ENCODE measurements at places on chromosomes 3 and 15.

DNA sequence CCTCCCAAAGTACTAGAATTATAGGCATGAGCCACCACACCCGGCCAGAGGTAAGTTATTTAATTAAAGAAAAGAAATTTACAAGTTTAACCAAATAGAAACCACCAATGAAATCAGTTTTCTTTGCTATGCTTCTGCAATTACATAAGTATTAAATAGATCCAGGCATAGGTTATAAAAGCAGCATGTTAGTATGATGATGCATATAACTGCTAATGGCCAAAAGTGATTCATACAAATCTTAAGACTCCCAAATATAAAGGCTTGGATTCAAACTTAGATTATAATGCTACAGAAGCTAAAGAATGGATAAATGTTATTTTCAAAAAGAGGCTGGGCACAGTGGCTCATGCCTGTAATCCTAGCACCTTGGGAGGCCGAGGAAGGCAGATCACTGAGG, 32.8 kb upstream of the HDC start:
- no peak for DNase-seq

GRCh38 chr3:191415566-191415965, 45.4 kb upstream of the PYDC2 start:
- no peak for DNase-seq

DNA sequence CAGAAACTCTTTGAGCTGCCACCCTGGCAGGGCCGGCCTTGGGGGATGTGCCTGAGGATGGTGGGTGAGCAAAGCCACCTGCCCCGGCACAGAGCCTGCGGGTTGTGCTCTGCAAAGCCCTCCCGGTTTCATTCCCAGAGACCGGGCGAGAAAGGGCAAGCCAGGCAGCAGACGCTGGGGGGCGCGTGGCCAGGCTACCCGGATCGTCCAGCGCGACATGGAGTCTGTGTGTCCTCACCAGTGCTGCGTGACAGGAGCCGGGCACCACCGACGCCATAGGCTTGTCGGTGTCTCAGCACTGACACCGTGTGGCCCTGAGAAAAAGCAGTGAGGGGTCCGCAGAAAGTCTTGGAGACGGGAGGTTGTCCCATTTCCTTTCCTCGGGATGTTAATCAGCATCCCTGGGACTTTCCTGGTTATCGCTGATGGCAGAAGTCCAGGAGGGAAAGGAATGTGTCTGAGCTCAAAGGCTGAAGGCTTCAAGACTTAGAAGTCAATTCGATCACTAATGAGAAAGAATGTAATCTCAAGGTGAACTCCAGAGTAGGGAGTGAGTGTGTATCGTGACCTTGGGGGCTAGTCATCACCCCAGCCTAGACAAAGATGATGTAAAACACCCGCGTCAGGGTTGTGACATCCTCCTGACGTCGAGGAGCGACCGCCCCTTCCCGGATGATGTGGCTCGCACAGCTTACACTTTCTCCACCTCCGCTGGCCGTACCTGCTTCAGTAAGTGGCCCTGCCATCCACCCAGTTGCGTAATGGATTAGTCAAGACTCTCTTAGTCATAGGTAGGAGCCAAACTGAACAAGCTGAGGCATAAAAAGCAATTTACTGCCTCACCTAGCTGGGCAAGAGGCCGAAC, 36.3 kb upstream of the PLA2G4E start:
- DNase-seq, result peak; percentile 55

GRCh38 chr3:197749601-197750395, at the start of gene FYTTD1:
Gene FYTTD1 (plus strand): TSS chr3:197749883. CDS start chr3:197749972, 89 bp downstream.
- DNase-seq, result peak; percentile 88

DNA sequence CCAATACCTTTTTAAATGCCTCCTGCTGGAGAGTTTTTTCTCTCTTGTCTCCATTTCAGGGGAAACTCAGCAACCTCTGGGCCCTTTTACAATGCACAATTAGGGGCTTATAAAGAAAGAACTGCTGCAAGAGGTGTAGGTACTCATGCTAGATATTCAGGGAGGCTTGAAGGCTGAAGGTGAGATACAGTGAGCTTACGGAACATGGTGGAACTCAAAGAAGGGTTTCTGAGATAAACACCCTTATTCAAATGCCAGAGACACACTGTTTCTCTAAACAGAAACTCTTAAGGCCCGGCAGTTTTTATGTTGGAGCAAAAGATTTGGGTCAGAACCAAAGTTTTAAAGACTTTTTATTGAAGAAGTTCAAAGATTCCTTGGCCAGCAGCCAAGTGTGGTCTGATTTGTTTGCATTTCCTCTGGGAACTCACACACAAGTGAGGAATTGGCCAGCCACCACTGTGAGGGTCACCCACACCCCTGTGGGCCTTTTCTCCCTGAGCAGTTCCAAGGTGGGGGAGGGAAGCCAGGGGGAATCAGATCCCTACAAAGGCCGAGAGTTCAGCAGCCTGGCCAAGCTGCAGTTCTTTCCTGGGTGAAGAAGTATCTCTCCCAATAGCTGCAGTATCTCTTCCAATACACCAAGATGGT, 47.8 kb downstream of the TNFAIP8L3 start:
- no peak for DNase-seq

DNA sequence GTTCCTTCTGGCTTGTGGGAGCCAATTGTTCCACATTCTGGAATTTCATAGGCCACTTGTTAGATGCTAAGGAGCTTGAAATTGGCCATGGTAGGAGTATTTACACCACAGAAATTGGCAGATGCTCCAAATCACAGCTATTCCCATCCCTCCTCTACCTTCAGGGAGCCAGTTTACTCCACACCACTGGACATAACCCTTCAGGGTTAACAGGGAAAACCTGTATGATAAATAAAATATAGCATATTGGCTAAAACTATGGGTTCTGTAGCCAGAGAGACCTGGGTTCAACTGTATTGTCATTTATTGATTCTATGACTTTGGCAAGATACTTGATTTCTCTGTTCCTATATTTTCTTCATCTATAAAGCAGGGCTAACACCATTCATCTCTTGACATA, 384.2 kb upstream of the PROK2 start:
- DNase-seq, result no peak

DNA sequence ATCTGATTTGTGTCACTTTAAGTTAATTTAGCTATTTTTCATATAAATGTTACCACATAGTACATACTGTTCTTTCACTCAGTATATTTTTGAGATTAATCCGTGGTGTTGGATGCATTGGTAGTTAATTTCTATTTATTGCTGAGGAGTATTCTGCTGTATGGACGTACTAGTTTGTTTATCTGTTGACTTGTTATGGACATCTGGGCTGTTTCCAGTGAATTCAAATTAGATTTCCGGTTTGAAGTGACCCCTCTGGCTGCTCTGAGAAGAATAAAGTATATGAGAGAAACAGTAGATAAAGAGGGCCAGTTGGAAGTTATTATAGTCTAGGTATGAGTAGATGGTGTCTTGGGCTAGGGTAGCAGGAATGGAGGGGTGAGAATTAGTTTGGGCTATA, 15.6 kb downstream of the KAT2B start:
- no peak for DNase-seq

GRCh38 chr3:31903686-31904431, 77.2 kb downstream of the OSBPL10 start:
- no peak for DNase-seq

DNA sequence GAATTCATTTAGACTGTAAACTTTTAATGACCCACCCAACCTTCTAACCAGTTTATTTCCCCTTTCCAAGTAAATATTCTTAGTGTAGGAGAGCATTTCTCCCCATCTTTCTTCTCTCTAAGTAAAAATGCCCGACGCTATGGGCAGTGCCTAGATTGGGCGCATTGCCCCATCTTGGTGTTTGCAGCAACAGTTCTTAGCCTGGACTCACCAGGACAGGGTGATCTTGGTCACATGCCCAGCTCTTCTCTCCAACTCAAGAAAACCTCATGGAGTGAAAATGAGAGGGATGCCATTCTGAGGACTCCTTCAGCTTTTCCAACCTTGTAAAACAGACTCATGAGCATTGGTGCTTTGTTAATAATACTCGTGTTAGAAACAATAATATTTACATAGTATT, 76.7 kb downstream of the GHSR start:
- DNase-seq, result no peak

- no peak for DNase-seq
Measured at GRCh38 chr3:78741066-78741645, 1026.6 kb downstream of the ROBO1 start.

- peak; percentile 49 for DNase-seq
Measured at GRCh38 chr3:186985661-186986364, 55.5 kb downstream of the ST6GAL1 start.

DNA sequence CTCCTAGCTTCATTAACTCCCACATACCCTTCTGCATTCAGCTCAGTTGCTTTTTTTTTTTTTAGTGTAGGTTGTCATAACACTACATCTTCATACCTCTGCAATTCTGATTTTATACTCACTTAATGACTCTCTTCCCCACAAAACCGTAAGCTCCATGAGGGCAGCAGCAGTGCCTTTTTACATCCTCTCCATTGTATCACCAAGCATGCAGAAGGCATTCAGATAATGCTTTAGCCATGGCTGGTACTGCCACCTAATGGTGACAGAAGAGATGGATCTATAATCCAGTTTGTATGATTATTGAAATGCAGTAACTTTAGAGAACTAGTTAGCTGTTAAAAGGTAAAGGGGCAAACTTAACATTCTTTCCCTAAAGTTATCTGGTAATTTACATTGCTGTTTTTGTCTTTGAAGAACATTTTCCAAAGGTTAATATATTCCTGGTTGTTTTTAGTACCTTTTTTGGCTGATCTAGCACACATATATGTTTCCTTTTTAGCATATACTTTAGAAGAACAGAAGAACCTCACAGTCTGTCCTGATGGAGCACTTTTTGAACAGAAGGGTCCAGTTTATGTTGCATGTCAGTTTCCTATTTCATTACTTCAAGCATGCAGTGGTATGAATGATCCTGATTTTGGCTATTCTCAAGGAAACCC, 36.8 kb downstream of the ATP1B3 start:
- peak; percentile 17 for DNase-seq

DNA sequence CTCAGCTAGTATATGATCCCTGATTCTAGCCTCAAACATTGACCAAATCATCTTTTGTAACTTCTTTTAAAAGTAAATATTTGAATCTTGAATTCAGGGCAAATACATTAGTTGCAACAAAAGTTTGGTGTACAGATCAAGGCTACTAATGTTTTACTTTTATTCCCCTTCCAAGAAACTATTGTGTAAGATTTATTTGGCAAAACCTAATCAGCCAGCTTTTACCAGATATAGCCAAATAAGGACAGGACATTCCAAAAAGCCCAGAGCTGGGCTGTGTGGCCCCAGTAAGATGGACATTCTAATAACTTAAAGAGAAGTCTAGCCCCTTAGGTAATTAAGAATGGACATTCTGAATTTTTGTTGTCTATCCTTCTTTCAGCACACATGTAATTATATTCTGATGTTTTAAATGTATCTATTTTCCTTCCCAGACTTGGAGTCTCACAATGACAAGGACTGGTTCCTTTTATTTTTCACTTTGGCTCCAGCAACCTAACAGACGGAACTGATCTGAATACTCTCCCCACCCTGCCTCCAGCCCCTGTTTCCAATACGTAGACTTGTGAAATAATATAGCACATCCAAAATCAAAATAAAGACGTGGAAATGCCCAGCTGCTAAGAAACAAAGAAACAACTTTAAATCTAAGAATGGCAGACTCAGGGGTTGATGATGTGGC, 48.1 kb downstream of the STARD5 start:
- no peak for DNase-seq

GRCh38 chr3:196942915-196943277, 568 bp upstream of the NCBP2 start:
- DNase-seq, result peak; percentile 2

DNA sequence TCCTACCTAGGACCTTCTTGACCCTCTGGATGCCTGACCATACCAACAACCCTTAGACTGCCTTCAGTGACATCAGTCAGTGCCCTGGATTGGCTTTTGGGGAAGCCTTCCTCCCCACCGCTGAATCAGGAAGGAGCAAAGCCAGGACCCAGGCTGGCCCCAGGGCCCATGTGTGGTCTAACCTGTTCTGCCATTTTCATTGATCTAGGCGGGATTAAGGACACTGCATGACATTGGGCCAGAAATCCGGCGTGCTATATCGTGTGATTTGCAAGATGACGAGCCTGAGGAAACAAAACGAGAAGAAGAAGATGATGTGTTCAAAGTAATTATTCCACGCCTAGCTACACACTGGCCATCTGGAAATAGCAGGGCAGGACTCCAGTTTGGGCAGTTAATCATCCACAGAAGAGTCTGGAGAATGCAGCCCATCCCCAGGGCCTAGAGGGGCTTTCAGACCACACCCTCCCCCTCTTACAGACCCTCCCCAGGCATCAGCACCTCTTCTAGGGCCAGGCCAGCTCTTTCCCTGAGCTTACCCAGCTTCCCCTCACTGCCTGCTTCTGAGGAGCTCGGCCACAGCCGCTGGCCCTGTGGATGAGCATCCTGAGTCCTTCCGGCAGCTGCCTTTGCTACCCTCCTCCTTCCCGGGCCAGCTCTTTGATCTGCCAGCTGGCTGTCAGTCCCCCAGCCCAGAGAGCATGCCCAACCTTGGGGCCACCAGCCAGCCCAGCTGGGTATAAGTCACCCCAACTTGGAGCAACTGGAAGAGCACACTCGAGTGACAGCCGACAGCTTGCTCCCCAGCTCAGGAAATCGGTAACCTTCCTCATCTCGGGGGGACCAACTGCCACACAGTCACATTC, 45.9 kb downstream of the CHDH start:
- DNase-seq, result no peak

- DNase-seq, result no peak
Measured at GRCh38 chr15:29750754-29751153, 71.5 kb downstream of the TJP1 start.

- DNase-seq, result peak; percentile 21
Measured at GRCh38 chr15:51144021-51144532, 49.4 kb upstream of the TNFAIP8L3 start.

DNA sequence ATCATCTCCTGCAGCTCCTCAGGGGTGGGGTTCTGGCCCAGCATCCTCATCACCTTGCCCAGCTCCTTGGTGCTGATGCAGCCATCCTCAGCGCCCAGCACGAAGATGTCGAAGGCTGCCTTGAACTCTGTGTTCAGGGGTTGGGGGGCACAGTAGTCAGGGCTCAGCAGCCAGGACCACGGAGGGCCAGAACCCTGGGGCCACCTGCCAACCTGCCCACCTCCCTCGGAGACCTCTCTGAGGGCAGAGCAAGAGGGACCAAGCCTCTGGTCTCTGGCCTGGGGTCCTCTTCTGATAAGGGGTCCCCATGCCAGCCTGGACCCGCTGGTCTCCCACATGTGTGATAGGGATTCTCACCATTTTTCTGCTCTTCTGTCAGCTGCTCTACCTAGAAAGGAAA, 1.7 kb downstream of the TNNC1 start:
- DNase-seq, result no peak

Data from NCI-H2171 (cell line).